Hematopoietic multipotent progenitor cell (in vitro differentiated cells): ENCODE measurements at places on chromosomes 6 and 20. TPM values are rescaled to one million over a fixed set of nuclear protein-coding genes. Genes with fewer than 3 reads are reported as not detected.

DNA sequence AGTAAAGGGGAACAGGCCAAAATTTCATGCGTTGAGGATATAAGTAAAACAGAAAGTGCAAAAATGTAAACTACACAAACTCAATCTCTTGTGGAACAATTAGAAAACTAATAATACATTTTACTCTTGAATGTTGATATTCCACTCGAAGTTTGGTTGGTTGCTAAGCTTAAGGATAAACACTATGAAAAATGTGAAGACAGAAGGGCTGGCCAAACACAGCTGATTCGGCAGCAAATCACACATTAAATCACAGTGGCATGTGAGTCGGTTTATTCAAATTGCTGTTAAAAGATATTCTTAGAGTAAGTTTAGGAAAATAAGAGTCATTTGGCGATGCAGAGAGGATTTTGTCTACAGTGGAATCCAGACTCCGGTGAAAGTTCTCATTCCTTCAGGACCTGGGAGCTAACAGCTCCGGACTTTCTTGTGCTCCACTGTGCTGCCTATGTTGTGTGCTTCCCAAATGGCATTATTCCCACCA lies 1.4 kb upstream of the EPM2A start:
- DNase-seq, result no peak

GRCh38 chr6:27209196-27209595 lies 38.3 kb upstream of the PRSS16 start:
- no peak for DNase-seq

DNA sequence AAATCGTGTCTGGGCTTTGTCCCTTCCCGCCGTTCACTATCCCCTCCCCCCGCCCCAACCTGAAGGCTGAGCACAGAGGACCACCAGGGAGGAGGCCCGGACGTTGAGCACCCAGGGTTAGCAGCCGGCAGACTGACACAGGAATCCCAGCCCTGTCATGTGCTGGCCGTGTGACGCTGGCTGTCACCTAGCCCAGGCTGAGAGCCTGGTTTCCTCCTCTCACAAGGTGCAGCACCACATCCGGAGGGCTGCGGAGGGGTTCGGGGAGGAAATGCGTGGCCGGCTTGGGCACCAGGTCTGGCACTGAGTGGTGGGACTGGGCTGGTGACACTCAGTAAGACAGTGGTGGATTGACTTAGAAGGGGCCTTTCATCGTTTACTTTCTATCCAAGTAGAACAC lies 4.6 kb upstream of the LSM14B start:
- DNase-seq, result peak; percentile 90

DNA sequence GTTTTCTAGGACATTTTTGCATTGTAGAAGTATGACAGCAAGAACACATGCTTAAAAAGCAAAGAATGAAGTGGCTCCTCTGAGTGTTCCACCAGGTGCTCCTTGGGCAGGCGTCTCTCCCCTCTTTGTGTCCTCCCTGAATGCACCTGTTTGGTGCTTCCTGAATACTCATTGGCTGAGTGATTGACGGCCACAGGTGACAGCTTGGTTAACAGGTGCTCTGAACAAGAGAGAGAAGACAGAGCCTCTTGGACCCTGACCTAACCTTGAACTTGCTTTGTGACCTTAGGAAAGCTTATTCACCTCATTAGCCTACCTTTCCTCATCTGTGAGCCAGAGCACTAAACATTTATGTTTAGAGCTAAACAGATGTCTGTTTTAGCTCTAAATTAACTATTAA lies 93.7 kb downstream of the TULP4 start:
- no peak for DNase-seq

DNA sequence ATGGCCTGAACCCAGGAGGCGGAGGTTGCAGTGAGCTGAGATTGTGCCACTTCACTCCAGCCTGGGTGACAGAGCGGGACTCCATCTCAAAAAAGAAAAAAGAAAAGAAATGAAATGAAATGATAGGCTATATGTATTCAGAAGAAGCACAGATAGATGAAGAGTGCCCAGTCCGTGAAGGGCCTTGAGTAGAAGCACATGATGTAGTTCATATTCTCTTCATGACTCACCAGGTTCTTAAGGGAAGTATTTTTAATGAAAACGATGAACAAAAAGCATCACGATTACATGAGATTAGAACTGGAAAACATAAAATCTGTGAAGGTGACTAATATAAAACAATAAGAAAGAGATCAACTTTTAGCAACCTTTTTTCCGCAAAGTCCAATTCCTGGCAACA lies 29.8 kb downstream of the TPD52L1 start:
- no peak for DNase-seq

DNA sequence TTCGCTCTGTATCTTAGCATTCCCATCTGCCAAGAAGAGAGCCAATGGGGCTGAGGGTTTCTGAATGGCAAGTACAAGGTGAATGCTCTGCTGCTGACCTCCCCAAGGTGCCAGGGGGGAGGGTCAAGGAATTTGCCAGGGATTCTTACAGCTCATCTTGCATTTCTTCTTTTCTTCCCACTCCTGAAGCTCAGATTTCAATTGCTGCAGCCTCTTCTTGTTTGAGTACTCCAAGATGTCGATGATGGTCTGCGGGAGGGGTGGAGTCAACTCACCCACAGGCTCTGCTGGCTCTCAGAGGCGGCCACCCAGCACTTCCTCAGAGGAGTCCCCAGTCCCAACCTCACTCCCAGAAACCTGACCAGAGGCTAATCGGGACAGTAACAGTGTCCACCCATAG lies 12.4 kb downstream of the C20orf96 start:
- no peak for DNase-seq

- DNase-seq, result no peak
These were observed 101.9 kb downstream of the NFATC2 start for GRCh38 chr20:51440589-51440988.

DNA sequence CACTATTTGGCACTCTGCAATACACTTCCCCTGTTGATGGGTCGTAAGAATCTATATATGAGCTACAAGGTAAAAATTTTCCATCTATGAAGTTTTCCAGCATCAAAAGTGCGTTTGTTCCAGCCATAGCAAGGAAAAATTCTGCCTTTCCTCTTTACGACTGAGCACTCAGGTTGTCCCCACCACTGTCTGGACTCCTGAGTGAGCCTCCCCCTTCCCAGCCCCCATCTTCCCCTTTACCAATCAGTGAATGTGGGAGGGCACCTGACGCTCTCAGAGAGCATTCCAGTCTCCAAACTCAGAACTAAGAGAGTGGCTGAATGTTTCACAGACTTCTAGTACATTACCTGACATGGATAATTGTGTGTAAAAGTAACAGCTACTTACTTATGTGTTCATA lies at the start of gene ALDH8A1:
Gene ALDH8A1, minus strand, starts transcription at position 175 of the 400 bp plus-strand sequence. Its CDS starts 48 bp downstream, at position 127.
- no peak for DNase-seq

- no peak for DNase-seq
These were observed 80.7 kb upstream of the CD83 start for GRCh38 chr6:14036911-14037310.

- no peak for DNase-seq
These were observed 86.0 kb downstream of the MYB start for GRCh38 chr6:135267085-135267484.

GRCh38 chr6:144883915-144884314 lies 598.8 kb downstream of the UTRN start:
- DNase-seq, result no peak

GRCh38 chr20:53897884-53898555 lies 172.4 kb downstream of the BCAS1 start:
- no peak for DNase-seq

DNA sequence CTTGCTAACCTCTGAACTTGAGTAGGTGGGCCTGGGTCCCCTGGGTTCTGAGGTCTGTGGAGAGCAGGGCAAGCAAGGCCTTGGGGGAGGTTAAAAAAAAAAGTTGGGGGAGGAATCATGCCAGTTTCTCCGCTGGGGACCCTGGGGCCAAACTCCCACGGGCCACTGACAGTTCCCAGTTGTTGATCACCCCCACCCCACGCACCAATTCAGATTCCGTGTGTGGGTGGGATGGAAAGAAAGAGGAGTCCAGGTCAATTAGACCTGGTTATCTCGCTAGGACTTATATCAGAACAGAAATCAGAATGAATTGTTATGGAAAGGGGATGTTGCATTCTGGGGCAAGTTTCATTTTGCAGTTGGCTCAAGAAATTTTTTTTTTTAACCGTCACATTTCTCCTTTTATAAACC lies 46.7 kb upstream of the SUPT3H start:
- no peak for DNase-seq

GRCh38 chr20:63858393-63859165 lies 2.7 kb upstream of the ABHD16B start:
- no peak for DNase-seq

DNA sequence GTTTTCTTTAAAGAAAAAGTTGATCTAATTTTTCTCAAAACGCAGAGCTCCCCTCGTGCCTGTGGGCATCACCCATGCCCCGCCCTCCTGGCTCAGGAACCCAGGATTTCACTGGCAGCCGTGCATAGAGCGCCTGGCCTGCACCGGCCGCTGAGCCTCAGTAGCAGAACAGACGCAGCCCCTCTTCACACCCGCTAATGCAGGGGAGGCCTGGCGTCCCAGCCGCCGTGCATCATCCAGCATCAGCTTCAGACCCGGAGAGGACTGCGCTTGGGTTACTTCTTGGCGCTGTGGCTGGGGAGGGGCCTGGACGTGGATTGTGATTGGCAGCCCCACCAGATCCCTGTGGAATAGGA lies 18.1 kb downstream of the RBM38 start:
- DNase-seq, result no peak

DNA sequence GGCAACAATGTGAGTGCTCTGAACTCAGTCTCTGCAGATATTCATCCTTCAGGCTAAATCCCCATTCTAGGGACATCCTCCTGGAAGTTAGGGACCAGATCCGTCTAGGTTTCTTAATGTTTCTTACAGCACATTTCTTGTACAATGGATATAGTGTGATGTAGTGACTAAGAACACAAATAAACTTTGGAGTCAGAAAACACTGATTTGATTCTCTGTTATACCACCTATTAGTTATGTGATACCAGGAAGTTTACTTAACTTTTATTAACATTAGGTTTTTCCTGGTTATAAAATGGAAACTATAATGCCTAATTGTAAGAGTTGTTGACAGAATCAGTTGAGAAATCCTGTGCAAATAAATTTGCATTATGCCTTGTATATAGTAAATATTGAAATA lies 57.6 kb upstream of the KCNQ5 start:
- DNase-seq, result no peak

DNA sequence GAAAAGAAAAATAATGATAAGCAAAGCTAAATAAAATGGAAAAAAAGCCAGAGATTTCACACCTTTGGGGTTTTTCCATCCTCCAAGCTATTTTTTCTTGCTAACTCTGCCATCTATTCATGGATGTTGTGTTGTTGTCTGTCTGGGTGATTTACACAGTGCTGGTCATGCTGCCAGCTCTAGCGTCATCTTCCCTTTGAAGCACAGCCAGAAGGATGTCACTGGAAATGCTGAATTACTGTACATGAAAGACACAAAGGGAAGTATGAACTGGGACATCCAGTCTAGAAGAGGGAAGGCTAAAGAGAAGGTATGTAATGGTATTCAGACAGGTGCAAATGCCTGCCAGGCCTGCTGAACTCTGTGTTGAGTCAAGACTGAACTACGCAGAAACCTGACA lies 241.9 kb upstream of the STXBP5 start:
- DNase-seq, result no peak

GRCh38 chr20:59356662-59357165 lies 56.3 kb downstream of the EDN3 start:
- DNase-seq, result no peak

DNA sequence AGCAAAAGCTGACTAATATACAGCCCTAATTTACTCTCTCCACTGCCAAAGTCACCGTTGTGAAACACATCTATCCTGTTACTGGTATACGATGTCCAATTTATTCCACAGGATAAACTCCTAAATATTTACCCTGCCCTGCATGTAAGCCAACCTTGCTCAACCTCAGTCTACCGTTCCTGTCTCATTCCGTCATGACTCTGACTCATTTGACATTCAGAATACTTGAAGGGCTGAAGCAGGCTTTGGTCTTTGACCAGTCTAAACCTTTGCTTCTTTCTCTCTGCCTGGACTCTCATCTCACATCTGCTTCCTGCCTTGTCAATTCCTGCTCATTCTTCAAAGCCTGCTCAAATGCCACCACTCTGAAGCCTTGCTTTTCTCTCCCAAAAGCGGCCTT lies 157.5 kb downstream of the SCP2D1 start:
- DNase-seq, result no peak

DNA sequence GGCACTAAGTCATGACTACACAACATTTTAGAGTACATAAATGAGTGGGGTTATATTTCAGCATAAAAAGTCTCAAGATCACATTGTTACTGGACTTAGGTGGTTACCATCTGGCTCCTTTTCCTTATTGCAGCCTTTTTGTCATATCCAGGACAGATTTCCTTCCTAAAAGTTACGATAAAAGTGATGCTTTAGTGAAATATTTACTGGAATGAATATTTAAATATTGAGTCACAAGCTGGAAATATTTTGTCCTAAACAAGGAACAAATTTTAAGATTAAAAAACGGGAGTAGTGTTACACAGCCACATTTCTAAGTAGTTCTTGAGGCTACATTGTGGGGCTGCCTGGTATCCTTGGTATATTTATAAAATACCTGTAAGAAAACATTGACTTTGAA lies 52.2 kb downstream of the CDC40 start:
- no peak for DNase-seq

- DNase-seq, result no peak
These were observed 165.1 kb upstream of the SLC24A3 start for GRCh38 chr20:19047040-19047950.

GRCh38 chr6:132936646-132937045 lies 122.3 kb downstream of the RPS12 start:
- no peak for DNase-seq

- DNase-seq, result peak; percentile 73
These were observed 95.5 kb upstream of the SCGN start for GRCh38 chr6:25556516-25556915.

DNA sequence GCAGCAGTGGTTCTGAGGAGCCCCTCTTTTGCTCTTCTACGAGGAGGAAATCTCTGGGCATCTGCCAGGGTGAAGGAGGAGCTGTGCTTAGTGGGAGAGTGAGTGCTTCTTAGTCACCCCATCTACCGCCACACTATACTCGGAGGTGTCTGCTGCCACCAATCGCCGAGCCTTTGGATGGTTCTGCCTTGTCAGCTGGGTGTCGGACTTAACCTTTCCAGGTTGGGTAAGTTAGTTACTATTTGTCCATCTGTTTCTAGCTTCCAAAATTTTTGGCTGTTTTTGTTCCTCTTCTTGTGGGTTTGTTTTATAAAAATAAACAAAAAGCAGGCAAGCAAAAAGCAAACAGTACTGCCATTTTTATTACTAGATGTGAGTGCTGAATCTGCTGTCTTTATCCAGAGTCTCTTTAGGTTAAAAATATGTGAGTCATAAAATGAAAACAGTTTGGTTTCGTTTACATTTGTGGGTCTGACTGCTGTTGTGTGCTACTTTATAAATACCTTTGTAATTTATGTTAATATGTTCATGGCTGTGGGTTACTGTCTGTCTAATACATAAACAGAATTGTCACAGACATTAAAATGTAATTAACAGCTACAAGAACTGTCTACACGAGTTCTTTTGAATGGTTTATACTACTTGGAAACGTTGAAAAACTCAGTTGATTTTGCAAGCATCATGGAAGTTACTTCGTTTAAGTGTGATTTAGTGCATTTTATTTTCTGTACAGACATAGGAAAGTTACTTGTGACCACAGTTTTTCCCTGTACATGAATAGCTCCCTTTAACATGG lies 89.2 kb downstream of the ARID1B start:
- DNase-seq, result no peak

The BEND6 gene
- total RNA-seq, result 0.27 TPM

The NFATC2 gene
- total RNA-seq, result 16.2 TPM

The ENPP3 gene
- 0.54 TPM for total RNA-seq

The KCNQ5 gene
- 6.7 TPM for total RNA-seq

The ULBP3 gene
- total RNA-seq, result 2.7 TPM

The AKAP12 gene
- total RNA-seq, result 0.27 TPM

The BPI gene
- 0.27 TPM for total RNA-seq

The IL17A gene
- total RNA-seq, result under 0.01 TPM

The HTR1E gene
- not detected for total RNA-seq

The CGA gene
- not detected for total RNA-seq

The CRYBG1 gene
- 9.7 TPM for total RNA-seq

The RIPOR2 gene
- 55.5 TPM for total RNA-seq
